ENCODE measurements at places on chromosomes 7 and 10. TPM values are rescaled to one million over a fixed set of nuclear protein-coding genes. Genes with fewer than 3 reads are reported as not detected.

DKK1 gene
- total RNA-seq, result 538 TPM

TUBAL3 gene
- total RNA-seq, result 0.34 TPM

FKBP6 gene
- not detected for total RNA-seq

PDIA4 gene
- 173 TPM for total RNA-seq

FAM221A gene
- total RNA-seq, result 0.46 TPM

CALML3 gene
- not detected for total RNA-seq

TMEM196 gene
- not detected for total RNA-seq

ACSL5 gene
- 0.13 TPM for total RNA-seq

PAXIP1 gene
- 14.8 TPM for total RNA-seq

RPP38 gene
- total RNA-seq, result 33.6 TPM

PRPS1L1 gene
- total RNA-seq, result not detected

HTR5A gene
- total RNA-seq, result not detected

JCAD gene
- total RNA-seq, result 17.8 TPM

SLC39A12 gene
- not detected for total RNA-seq

EBLN1 gene
- total RNA-seq, result not detected

PAX4 gene
- not detected for total RNA-seq

FOXP2 gene
- not detected for total RNA-seq

NEUROD6 gene
- total RNA-seq, result not detected

DLX6 gene
- total RNA-seq, result not detected

FGFR2 gene
- total RNA-seq, result 0.44 TPM

TMEM254 gene
- 23.6 TPM for total RNA-seq

BMPR1A gene
- 18.3 TPM for total RNA-seq

ASAH2 gene
- total RNA-seq, result 3.1 TPM

ADRB1 gene
- 1.4 TPM for total RNA-seq

GJC3 gene
- total RNA-seq, result 0.12 TPM

LRIT1 gene
- total RNA-seq, result not detected

HIP1 gene
- 24.5 TPM for total RNA-seq

CRPPA gene
- 0.60 TPM for total RNA-seq

TYW1B gene
- total RNA-seq, result 2.2 TPM

GLI3 gene
- total RNA-seq, result 0.24 TPM

SPDYE16 gene
- not detected for total RNA-seq

ZPBP gene
- not detected for total RNA-seq

WEE2 gene
- not detected for total RNA-seq

ADAMTS14 gene
- 0.16 TPM for total RNA-seq

PSTK gene
- total RNA-seq, result 5.6 TPM

HKDC1 gene
- total RNA-seq, result 13.7 TPM

PTN gene
- total RNA-seq, result not detected

SVIL gene
- total RNA-seq, result 22.9 TPM

GATA3 gene
- total RNA-seq, result 6.4 TPM

GSAP gene
- total RNA-seq, result 2.7 TPM

FRMD4A gene
- 3.6 TPM for total RNA-seq

LRWD1 gene
- total RNA-seq, result 22.2 TPM

CAMK2B gene
- total RNA-seq, result 0.12 TPM

C10orf53 gene
- total RNA-seq, result not detected

EGFR gene
- total RNA-seq, result 120 TPM

GNG11 gene
- total RNA-seq, result 37.4 TPM

IL6 gene
- 1.4 TPM for total RNA-seq

GIMAP4 gene
- not detected for total RNA-seq

SPDYE8 gene
- not detected for total RNA-seq

SUN3 gene
- total RNA-seq, result not detected

EN2 gene
- total RNA-seq, result 1.0 TPM
